ENCODE measurements at places on chromosomes 3 and 15. TPM values are rescaled to one million over a fixed set of nuclear protein-coding genes. Genes with fewer than 3 reads are reported as not detected.

DNA sequence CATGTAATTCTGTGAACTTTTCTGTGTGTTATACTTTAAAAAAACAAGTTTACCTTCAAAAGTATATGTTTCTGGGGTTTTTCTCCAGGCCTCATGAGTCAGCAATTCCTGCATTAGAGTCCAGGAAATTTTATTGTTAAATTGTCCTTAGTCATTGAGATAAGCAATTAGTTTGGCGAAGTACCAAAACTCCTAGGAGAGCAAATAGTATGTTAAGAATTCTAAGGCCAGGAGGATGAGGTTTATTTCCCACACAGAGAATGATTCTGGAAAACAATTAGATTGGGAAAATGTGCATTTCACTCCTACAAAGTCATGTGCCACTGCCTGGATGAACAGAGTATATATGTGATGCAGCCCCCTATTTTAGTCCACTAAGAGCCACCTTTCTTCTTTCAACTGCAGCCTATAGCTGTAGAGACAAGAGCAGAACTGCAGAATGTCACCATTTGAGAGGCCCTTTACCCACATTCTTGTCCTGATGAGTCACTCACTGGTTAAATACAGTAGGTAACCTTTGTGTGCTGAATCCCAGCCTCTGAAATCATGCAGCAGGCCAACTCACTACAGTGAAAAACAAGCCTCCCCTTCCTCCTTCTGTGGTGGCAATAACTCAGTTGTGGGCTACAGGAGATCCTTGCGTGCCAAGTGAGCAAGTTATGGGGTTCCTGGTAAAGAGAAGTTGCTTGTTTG is 452.8 kb upstream of the THBS1 start:
- H3K36me3 ChIP-seq, result no peaks in the 10 kb centered on the region
- no peaks in the 10 kb centered on the region for H3K27me3 ChIP-seq
- H3K27ac ChIP-seq, result no peak overlapping the region
- peaks cover 12% of the 10 kb centered on the region for H3K4me1 ChIP-seq
- H3K4me3 ChIP-seq, result no peak overlapping the region
- no peak for DNase-seq

- H3K27ac ChIP-seq, result no peak overlapping the region
- no peak for DNase-seq
- no peaks in the 10 kb centered on the region for H3K36me3 ChIP-seq
- H3K4me1 ChIP-seq, result peaks cover 19% of the 10 kb centered on the region
- H3K27me3 ChIP-seq, result peaks cover 22% of the 10 kb centered on the region
Measured at GRCh38 chr15:69303337-69304181, 4.8 kb downstream of the PAQR5 start.

GRCh38 chr3:8154617-8155016 is 347.0 kb upstream of the LMCD1 start:
- H3K4me1 ChIP-seq, result no peaks in the 10 kb centered on the region
- no peaks in the 10 kb centered on the region for H3K36me3 ChIP-seq
- H3K4me3 ChIP-seq, result no peak overlapping the region
- no peaks in the 10 kb centered on the region for H3K27me3 ChIP-seq
- no peak overlapping the region for H3K27ac ChIP-seq
- DNase-seq, result no peak

The NDN gene
- total RNA-seq, result 8.4 TPM

The KCNMB3 gene
- total RNA-seq, result 0.47 TPM

The SPATA12 gene
- total RNA-seq, result not detected

The CX3CR1 gene
- total RNA-seq, result 1.2 TPM

GRCh38 chr15:39580117-39580484 is 778 bp upstream of the THBS1 start:
- H3K36me3 ChIP-seq, result peaks cover 22% of the 10 kb centered on the region
- H3K4me3 ChIP-seq, result peak overlapping the region; percentile 61
- peak; percentile 93 for DNase-seq
- peaks cover 49% of the 10 kb centered on the region for H3K4me1 ChIP-seq
- peak overlapping the region; percentile 94 for H3K27ac ChIP-seq

GRCh38 chr3:171391432-171391831 is 68.8 kb downstream of the TNIK start:
- H3K4me3 ChIP-seq, result no peak overlapping the region
- no peaks in the 10 kb centered on the region for H3K27me3 ChIP-seq
- H3K4me1 ChIP-seq, result no peaks in the 10 kb centered on the region

The GCNT3 gene
- 0.13 TPM for total RNA-seq

The ABI3BP gene
- 47.0 TPM for total RNA-seq

DNA sequence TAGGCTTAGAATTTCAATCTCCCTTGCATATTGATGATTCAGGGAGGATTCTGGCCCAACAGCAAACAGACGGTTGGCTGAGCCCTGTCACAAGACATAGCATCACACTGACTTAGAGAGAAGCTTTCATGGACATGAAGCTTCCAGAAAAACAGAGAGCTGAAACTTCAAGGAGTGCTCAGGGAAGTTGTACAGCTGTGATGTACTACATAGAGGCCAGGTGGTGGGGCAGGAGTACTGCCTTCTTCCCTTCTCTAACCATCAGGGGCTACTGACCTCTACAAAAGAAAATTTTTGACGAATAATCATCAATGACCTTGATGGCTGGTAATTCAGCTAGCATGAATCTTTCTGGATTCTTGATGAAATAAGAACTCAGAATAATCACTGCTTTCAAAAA is 378.5 kb downstream of the ERC2 start:
- H3K4me1 ChIP-seq, result no peaks in the 10 kb centered on the region
- H3K27me3 ChIP-seq, result no peaks in the 10 kb centered on the region
- no peak for DNase-seq
- H3K27ac ChIP-seq, result no peak overlapping the region
- no peaks in the 10 kb centered on the region for H3K36me3 ChIP-seq

DNA sequence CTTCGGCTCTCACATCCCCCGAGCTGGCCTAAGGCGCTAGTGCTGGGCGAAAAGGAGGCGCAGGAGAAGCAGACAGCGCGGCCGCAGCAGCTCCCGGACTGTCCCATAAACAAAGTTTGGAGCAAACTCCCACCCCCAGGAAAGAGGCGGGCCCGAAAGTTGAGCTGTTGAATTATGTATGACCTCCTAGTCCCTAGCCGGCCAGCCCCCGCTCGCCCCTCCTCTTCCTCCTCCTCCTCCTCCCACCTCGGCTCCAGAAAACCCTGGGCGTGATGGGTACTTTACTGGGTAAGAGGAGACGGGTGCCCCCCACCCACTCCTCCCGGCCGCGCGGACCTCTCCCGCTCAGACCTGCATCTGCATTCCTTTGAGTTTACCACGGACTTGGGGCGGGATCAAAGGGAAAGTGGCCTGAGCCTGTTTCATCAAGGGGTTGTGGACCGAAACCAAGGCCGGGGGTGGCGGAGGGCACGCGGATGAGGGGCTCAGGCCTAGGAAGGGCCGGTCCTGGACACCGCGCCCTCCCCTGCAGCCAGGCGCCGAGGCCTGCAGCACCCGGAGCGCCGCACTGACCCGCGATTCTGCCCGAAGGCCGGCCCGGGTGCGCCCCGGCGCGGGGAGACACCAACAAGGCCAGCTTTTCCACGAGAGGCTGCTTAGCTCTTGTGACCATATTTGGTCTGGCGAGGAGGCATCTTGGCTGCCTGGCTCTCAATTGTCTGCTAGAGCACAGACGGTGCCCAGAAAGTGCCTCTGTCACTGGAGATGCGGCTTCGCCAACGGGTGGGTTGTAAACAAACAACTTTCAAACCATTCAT is at the start of gene WWTR1:
TSS of gene WWTR1 (minus strand) at position 100 of the 818 bp plus-strand sequence. CDS start 719 bp downstream, outside the sequence.
- H3K27ac ChIP-seq, result peak within 1 kb of the TSS; percentile 97
- H3K36me3 ChIP-seq, result no peaks in the 10 kb centered on the region
- peak; percentile 95 for DNase-seq
- H3K4me1 ChIP-seq, result peaks cover 49% of the 10 kb centered on the region

The IGSF10 gene
- 0.96 TPM for total RNA-seq

The INSYN1 gene
- 38.7 TPM for total RNA-seq

- DNase-seq, result no peak
- no peak overlapping the region for H3K27ac ChIP-seq
- H3K4me3 ChIP-seq, result no peak overlapping the region
- no peaks in the 10 kb centered on the region for H3K27me3 ChIP-seq
Measured at GRCh38 chr3:36868614-36869436, 76.0 kb downstream of the TRANK1 start.

- peaks cover 18% of the 10 kb centered on the region for H3K4me1 ChIP-seq
- H3K36me3 ChIP-seq, result no peaks in the 10 kb centered on the region
- H3K4me3 ChIP-seq, result no peak overlapping the region
- DNase-seq, result no peak
Measured at GRCh38 chr3:141663993-141664392, 74.1 kb upstream of the RNF7 start.

GRCh38 chr3:157129803-157130466 is 30.0 kb downstream of the CCNL1 start:
- peak overlapping the region; percentile 32 for H3K4me3 ChIP-seq
- peak overlapping the region; percentile 84 for H3K27ac ChIP-seq
- no peaks in the 10 kb centered on the region for H3K27me3 ChIP-seq

- H3K36me3 ChIP-seq, result no peaks in the 10 kb centered on the region
- no peak for DNase-seq
- no peak overlapping the region for H3K4me3 ChIP-seq
- H3K27ac ChIP-seq, result no peak overlapping the region
- H3K27me3 ChIP-seq, result peaks cover 11% of the 10 kb centered on the region
- H3K4me1 ChIP-seq, result no peaks in the 10 kb centered on the region
Measured at GRCh38 chr3:135325726-135326235, 530.7 kb downstream of the EPHB1 start.

The PRICKLE2 gene
- 13.2 TPM for total RNA-seq

- H3K4me1 ChIP-seq, result peaks cover 8% of the 10 kb centered on the region
- no peak overlapping the region for H3K4me3 ChIP-seq
- no peak overlapping the region for H3K27ac ChIP-seq
Measured at GRCh38 chr15:78767331-78767951, 43.8 kb downstream of the ADAMTS7 start.

GRCh38 chr3:73447111-73447510 is 177.6 kb downstream of the PDZRN3 start:
- H3K36me3 ChIP-seq, result no peaks in the 10 kb centered on the region
- no peak overlapping the region for H3K27ac ChIP-seq
- DNase-seq, result no peak

DNA sequence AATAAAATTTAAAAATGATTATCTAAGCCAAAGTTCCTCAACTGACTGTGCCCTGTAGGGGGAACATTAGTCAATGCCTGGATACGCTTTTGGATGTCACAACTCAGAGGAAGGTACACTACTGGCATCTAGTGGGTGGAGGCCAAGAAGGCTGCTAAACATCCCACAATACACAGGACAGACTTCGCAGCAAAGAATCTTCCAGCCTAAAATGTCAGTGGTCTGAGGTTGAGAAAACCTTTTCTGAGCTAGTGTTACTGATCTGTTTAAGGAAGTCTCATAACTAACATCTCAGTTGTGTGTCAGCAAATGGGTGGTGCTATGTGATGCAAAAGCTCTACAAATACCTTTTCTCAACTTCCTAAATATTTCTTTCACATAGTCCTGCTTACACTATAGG is 20.9 kb upstream of the LDHAL6B start:
- no peak overlapping the region for H3K4me3 ChIP-seq
- no peak overlapping the region for H3K27ac ChIP-seq
- no peaks in the 10 kb centered on the region for H3K27me3 ChIP-seq

DNA sequence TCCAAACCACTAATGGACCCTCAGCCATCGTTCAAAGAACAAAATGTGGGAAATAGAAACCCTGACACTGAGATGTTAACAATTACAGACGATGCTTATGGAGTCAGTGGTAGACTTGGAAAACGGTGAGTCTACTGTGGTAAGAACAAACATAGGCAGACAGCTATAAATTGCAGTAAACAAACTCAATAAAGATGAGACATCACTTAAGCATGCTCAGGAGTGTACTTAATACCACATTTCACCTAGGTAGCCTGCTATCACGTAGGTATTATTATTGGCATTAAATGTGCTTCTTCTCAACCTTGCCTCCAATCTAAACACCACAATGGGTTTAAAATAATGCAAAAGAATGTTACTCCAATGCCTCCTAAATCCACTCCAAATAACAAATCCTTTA is 2.5 kb downstream of the OSBPL10 start:
- no peak for DNase-seq
- no peak overlapping the region for H3K4me3 ChIP-seq
- H3K27me3 ChIP-seq, result no peaks in the 10 kb centered on the region
- H3K27ac ChIP-seq, result no peak overlapping the region
- H3K36me3 ChIP-seq, result no peaks in the 10 kb centered on the region

All from suprapubic skin (tissue), 4 donors.